ENCODE measurements at places on chromosomes 13 and 19.

DNA sequence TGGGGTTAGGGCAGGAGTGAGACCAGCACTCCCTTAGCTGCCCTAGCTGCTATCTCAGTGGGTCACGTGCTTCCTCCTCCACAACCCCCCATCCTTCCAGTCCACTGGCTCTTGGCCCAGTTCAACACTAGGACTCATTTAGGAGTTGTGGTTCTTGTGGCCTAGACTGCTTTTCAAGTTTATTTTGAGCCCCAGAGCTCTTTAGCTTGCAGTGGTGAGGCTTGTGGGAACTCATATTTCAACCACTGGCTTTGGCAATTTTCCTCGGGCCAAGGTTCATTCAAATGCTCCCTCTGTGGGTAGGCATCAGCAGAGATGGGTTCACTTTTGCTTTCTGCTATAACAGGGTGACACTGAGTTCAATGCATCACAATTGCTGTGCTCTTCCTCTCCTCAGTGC is 436.2 kb upstream of the SLITRK5 start:
- DNase-seq, result no peak

GRCh38 chr19:37695144-37695899 is 24.2 kb downstream of the ZNF607 start:
- DNase-seq, result no peak

DNA sequence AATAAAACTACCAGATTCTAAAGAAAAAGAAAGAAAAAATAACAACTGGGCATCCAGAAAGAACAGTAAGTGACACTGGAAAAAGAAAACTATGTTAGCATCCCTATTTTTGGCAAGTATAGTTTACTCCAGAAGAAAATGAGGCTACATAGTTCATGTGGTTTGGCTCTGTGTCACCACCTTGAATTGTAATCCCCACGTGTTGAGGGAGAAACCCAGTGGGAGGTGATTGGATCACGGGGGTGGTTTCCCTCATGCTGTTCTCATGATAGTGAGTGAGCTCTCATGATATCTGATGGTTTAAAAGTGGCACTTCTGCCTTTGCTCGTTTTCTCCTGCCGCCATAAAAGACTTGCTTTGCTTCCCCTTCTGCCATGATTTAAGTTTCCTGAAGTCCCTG is 76.9 kb downstream of the ITGBL1 start:
- DNase-seq, result no peak

DNA sequence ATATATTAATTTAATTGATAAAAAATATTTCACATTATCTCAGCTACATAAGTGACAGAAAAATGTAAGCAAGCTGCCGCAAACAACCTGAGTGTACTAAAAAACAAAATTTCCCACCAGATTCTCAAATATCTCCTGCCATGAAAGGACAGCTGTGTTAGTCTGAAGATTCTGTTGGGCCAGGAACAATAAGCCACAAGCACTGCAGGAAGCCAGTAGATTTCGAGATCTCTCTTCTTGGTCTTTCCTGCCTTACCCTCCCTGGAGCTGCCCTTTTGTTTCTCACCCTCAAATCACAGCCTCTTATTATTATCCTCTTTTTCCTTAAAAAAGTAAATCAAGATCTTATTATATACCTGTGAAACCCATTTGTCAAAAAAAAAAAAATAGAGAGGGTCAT is 165.6 kb downstream of the EFNB2 start:
- DNase-seq, result no peak

- DNase-seq, result no peak
Observed at GRCh38 chr13:50923272-50923671, 13.7 kb downstream of the RNASEH2B start.

GRCh38 chr13:46683676-46684260 is 113.2 kb downstream of the ESD start:
- no peak for DNase-seq

DNA sequence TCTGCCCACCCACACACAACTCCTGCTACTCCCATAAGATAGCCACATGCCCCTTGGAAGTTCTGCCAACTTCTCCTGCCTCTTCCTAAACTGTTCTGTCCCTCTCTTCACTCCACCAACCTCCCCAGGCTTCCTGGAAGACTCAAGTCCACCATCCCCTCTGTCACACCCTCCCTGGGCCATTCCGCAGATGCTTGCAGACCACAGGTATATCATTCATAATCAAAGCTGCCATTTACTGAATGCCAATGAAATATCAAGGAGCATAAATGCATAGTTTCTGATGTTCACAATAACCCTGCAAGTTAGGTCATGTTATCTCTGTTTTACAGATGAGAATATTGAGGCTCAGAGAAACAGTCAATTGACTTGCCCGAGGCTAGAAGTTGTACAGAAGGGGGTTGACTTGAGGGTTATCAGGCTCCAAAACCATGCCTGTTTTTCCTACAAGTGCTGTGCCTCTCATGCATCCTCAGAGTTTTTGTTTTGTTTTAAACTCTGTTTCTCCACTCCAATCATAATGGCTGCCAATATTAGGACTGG is 135.6 kb downstream of the SLC7A1 start:
- DNase-seq, result no peak

- DNase-seq, result no peak
Observed at GRCh38 chr19:45103156-45103507, 10.2 kb downstream of the PPP1R37 start.

DNA sequence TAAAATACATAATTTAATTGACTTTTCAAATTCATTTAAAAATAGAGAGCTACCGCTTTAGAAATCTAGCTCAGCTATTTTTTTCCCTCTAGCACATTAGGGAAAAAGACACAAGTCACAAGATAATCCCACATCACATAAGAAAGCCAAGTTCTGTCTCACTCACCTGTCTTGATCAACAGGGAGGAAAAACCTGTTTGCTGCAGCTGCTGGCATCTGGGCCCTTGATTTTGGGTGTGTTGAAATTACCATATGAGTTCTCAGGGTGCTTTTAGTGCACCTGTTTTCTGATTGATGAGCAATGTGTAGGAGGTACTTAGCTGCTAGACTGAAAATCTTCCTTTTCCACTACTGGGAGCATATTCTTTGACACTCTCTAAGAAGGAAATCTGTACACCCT is 53.8 kb downstream of the ZDHHC20 start:
- DNase-seq, result no peak
